ENCODE measurements at places on chromosomes 5 and 9.

DNA sequence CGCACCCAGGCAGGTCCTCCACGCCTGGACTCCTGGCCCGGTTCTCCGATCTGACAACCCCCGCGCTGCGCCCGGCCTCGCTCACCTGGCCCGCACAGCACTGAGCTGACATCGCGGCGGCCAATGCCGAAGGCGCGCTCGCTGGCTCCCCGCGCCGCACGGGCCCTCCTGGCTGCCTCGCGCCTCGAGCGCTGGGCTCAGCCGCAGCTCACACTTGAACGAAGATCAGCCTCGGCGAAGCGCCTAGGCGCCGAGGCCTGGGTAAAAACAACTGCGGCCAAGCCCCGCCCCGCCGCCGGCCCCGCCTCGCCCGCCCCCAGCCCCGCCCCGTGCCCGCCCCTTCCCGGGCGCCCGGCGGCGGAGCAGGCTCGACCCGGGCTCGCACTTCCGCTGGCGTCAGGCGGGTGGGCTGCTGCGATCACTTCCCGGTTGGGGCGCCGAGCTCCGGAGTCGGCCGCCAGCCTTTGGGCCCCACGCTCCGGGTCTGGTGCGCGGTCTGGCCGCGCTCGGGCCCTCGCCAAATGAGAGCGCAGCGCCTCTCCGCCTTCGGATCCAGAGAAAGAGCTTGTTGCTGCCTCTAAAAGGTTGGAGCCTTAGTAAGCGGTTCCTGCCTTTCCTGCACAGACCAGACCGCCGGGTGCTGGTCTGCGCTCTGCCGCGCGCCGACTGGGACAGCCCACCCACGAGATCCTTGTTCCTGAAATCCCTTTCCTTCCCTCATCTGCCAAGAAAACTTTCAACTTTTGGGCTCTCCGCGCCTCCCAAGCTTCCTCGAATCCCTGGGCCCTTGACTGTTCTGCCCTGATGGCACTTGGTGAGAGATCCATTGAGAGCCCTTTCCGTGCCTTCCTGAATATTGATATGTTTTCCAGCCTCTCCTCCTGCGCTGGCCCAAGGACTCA, at the start of gene SERINC5:
Gene SERINC5 (minus strand): TSS at position 238 of the 902 bp plus-strand sequence. CDS start 126 bp downstream, at position 112.
- DNase-seq: peak; percentile 94

GRCh38 chr9:89120704-89121103, 57.9 kb downstream of the SHC3 start:
- no peak for DNase-seq

GRCh38 chr9:7739595-7739994, 60.0 kb downstream of the DMAC1 start:
- no peak for DNase-seq

DNA sequence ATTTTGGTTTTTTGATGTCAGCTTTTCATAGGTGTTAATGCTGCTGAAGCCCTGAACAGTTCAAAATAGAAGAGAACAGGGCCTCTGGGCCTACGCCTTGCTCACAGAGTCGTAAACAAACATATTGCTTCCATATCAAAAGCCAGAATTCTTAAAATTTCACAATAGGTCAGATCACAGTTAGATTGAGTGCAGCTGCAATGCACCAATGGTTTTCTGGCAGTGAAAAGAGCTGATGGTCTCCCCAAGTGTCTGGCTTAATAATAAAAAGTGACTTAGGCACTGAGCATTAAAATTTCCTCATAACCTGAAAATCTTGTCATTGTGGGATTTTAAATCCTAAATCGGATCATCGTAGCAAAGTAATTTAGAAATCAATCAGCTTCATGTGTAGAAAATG, 493.0 kb downstream of the CAAP1 start:
- no peak for DNase-seq

- no peak for DNase-seq
Measured at GRCh38 chr5:138054847-138055558, 22.1 kb upstream of the FAM13B start.

GRCh38 chr9:79000230-79001002, 571.3 kb upstream of the TLE4 start:
- DNase-seq: no peak

GRCh38 chr5:68057191-68057590, 158.4 kb upstream of the PIK3R1 start:
- DNase-seq: no peak

DNA sequence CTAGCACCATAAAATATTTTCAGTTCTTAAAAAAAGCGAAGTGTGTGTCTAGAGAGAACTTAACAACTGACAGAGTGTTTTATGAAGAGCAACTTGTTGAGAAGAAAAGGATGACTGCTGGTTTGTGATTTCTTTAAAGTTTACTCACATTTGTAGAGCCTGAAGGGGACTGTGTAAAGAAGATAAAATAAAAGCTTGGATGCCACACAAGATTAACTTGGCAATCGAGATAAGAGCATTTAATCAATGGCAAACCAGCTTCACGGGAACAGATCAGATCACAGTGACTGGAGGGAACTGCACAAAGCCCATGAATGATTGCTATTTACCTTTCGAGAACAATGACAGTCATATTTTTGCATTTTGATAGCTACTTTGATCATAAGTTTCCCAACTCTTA, 2013.1 kb upstream of the CDH9 start:
- no peak for DNase-seq

- DNase-seq: peak; percentile 25
Measured at GRCh38 chr5:176739461-176740051, 70.8 kb upstream of the UNC5A start.

DNA sequence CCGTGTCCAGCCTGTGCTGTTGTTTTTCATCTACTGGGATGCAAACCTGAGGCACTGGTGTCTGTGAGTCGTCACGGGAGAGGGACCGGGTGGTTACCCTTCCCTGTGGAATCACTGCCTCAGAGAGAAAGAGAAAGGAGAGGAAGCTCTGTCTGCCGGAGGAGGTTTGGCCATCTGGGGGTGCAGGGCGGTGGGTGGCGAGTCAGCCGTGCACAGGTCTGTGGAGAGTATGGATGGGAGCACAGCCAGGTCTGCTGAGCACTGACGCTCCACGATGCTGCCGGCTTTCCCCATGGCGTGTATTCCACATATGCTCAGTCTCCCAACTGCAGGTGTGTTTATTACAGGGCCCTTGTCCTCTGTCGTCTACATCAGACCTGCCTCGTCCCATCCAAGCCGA, 395.2 kb upstream of the IRX4 start:
- no peak for DNase-seq

- DNase-seq: no peak
Measured at GRCh38 chr5:43771611-43772031, 168.6 kb downstream of the NNT start.

GRCh38 chr5:172834415-172835289, 601 bp downstream of the ERGIC1 start:
- no peak for DNase-seq

DNA sequence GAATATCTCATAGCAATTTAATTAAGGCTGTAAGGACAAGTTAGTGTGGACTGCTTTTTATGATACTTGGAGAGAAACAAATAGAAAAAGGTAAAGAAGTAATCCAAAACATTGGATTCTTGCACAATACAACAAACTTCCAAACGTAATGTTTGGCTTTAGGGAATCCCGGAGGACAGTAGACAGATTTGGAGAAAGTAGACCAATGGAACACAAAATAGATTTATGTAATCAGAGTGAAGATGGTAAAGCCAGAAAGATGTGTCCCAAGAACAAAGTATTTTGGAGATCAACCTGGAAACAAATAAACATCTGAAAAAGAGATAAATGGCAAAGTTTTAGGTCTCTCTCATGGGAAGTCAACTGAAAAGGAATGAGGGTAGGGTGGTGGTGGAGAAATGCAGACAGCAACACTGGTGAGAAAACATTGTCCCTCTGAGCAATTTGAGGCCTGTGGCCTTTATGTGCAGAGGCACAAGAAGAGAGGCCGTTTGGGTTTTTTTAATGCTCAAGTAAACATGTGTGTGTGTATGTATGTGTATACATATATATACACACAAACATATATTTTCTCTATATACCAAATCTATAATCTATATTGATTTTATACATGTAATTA, 620.6 kb downstream of the PDE4D start:
- no peak for DNase-seq

DNA sequence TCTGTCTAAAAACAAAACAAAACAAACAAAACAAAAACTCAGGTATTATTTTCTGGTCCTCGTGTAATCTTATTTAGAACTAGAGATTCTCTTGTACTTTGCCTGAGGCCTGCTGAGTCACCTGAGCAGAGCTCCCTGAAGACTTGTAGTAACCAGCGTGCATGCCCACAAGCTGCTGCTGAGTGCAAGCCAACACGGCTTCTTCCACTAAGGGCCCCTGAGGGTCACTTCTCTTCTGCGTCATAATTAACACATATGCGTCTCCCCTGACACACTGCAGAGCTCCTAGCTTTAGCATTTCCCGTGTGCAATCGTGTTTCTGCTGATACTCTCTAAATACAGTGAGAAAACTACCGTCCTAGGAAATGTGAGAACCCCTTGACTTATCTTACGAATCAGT, 10.9 kb upstream of the NDFIP1 start:
- DNase-seq: no peak

DNA sequence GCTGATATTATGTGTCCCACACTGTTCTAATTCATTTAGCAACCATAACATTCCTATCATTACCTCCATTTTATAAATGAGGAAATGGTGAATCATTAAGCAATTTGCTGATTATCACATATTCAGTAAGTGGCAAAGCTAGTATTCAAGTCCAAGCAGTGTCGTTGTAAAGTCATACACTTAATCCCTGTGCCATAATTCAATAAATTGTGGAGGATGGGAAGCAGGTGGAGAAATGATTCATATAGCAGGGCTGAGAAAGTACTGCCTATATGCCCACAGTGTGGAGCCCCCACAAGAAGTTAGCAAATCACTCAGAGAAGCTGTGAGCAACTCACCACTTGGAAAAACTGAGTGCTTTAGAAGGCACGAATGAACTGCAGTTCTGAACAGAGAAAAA, 691.0 kb downstream of the PTPRD start:
- no peak for DNase-seq

DNA sequence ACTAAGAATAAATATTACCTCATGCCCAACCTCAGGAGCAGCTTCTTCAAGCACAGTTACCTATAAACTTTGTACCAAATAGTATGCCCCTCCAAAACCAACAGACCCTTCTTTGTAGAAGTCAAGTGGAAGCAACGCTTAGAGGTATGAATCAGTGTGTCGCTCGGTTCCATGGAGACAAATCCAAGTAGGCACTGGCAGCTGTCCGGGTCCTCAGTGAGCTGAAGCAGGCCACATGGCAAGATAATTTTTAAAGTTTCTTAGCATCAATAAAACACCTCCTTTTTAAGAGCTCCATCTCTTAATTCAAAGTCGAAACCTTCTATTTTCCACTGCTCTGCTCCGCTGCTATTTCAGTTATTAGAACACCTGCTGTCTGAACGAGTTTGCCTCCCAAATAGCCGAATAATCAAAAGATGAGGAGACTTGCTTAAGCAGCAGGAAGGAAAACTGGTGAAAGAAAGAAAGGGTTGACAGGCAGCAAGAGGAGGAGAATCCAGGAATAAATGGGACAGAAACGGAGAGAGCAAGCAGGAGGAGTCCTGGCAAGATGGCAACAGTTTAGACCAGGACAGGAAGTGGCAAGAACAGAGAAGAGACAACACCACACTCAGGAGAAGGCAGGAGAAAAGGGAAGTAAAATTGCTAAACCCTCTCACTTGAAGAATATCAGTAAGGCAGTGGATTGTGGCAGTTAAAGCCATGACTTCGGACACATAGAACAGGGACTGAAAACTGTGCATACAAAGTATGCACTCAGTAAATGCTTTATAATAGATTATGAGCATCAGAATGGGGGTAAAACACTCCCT, 65.0 kb downstream of the PPP2R2B start:
- no peak for DNase-seq

GRCh38 chr5:138653502-138653901, 78.3 kb upstream of the HSPA9 start:
- DNase-seq: no peak

DNA sequence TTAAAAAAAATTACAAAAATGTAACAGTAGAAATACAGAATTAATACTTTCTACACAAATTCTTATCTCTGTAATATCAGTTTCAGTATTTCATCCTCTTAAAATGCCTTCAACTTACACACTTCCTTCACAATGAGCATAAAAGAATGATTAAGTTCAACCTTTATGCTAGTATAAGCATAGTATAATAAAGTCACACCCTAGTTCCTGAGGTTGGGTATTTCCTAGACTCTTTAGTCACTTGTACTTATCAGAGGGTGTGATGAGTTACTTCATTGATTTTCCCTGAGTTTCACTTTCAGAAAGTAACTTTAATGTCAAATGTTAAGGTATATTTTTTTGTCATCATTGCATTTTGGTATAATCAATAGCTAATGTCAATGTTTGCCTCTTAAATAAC, 302.4 kb downstream of the PDE4D start:
- no peak for DNase-seq

- no peak for DNase-seq
Measured at GRCh38 chr9:81771571-81771970, 82.2 kb upstream of the TLE1 start.

DNA sequence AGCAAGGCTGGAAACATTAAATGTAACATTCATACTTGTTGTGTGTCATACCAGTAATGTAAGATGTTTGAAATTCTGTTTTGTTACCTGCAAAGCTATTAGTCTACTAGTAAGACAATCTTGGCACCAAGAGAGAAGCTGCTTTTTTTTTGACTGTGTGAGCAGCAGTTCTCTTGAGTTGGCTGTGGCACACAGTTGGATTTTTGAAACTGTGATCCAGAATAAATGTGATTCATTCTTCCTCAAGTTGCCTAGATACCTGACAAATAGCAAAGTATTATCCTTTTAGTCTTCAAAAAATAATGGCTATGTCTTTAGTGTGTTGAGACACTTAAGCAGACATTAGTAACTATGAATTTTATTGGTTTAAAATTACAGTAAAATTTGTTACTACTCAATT, 57.2 kb upstream of the HAPLN1 start:
- DNase-seq: no peak

DNA sequence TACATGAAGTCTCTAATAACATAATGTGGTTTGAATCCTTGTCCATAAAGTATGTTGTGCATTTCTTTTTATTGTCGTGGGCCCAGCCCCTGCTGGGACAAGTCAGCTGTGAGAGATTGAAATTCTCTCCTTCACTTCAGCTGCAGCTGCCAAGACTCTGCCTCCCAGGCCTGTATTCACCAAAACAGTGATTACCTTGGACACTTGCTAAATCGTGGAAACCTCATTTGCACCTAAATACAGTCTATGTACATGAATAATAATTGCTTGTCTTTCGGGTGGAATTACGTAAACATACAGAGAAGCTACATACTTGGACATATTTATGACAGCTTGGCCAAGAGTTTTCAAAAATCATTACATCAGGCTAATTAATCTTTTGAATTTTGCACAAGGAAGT, 898.5 kb upstream of the SEMA6A start:
- no peak for DNase-seq

DNA sequence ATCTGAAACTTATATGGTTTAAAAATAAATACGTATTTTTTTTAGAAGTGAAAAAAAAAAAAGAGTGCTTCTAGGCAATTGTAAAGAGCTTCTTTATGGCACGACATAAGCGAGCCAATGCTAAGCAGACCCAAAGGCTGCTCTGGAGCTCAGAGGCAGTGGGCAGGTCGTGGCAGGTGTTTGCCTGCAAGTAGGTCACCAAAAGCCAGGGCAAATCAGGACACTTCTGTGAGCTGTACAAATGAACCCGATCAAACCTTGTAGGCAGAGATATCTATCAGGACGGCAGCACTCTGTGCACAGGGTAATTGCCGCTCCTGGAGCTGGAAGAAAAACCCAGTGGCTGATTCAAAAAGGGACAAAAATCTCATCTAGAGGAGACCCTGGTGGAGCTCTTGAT, 75.9 kb downstream of the IRX2 start:
- no peak for DNase-seq

- no peak for DNase-seq
Measured at GRCh38 chr9:15843931-15844330, 291.1 kb downstream of the CCDC171 start.

- no peak for DNase-seq
Measured at GRCh38 chr9:133199648-133200321, 9.3 kb downstream of the OBP2B start.

- no peak for DNase-seq
Measured at GRCh38 chr5:82334856-82335255, 56.7 kb upstream of the RPS23 start.
